Stimulated activated CD4-positive, alpha-beta T cell treated with anti-CD3 and anti-CD28 coated beads, TNF-alpha, amount 100 ng/mL, for 1 hour (primary cell): ENCODE measurements at places on chromosomes 7 and 10.

DNA sequence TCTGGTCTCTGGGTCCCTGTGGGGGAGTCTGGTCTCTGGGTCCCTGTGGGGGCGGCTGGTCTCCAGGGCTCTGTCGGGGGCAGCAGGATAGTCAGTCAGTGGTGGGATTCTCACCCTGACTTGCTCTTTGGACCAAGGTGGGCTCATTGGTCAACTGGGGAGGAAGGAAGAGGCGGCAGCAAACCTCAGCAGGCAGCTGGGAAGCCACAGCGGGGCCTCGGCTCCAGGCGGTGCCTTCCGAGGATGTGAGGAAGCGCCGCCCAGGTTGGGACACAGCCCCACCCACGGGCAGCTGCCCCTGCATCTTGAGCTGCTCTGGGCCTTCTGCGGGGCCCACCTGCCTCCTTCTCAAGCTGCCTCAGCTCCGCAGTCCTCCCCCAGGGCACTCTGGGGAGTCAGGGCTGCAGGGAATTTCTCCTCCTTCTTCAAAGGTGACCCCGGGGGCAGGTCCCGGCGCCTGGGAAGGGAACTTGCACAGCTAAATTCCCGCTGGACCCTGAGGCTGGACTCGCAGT, 20.4 kb upstream of the KNDC1 start:
- no peak for DNase-seq

GRCh38 chr7:392822-393221, 102.9 kb downstream of the FOXL3 start:
- no peak for DNase-seq

GRCh38 chr7:98640375-98640774, 23.3 kb downstream of the NPTX2 start:
- no peak for DNase-seq

DNA sequence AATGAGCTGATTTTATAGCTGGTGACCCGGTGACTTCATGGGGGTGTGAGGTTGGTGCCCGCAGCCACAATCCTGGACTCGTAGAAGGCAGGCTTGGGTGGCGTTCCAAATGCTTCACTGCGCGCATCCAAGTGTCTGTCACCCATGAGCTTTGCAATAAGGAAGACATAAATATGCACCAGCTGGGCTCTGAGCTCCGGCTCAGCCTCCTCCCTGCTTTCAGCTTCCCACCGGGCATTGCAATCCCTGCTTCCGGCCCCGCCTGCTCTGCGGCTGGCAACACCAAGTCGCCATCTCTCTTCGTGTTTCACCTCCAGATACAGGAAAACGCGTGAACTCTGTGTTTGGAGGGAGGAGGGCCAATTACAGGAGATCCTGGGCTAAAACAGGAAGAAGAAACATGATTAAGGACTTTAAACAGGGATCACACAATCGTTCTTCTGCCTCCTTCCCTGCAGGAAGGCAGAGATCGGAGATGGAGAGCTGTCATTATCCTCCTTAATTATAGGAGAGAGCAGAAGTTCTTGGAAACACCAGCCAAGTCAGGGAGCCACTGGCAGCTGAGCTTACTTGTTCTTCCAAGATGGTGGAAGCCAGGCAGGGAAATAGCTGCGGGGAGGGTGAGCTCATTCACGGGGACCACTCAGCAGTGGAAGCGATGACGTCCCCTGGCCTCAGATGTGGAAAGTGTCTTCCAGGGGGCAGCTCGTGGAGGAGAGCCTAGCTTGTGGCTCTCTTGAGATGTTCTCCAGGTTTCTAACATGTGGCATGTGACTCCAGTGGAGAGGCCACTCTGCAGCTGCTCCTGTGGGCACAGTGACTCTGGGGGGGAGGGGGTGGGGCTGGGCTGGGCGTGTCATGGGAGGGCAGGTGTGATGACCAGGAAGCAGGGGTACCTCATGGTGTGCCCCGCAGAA, 134.9 kb downstream of the CAMK1D start:
- DNase-seq = no peak

GRCh38 chr7:157551325-157552070, 214.7 kb downstream of the DNAJB6 start:
- no peak for DNase-seq

GRCh38 chr10:6195846-6196245, 6.9 kb upstream of the PFKFB3 start:
- no peak for DNase-seq

DNA sequence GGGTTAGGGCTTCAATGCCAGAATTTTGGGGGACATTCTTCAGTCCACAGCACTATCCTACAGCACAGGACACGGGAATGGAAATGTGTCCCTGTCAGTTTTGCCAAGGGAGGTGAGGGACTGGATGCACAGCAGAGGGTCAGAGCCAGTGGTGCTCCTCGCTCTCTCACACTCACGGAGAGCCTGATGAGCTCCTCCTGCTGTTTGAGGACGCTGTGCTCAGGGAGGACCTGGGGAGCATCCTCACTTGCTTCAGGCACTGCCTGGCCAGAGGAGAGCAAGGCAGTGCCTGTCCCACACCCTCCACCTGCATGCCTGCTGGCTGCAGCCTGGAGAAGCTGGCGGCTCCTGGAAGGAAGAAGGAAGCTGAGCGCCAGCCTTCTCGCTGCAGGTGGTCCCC, 58.6 kb downstream of the RAMP3 start:
- no peak for DNase-seq

GRCh38 chr7:94087664-94088352, 83.7 kb upstream of the BET1 start:
- no peak for DNase-seq

DNA sequence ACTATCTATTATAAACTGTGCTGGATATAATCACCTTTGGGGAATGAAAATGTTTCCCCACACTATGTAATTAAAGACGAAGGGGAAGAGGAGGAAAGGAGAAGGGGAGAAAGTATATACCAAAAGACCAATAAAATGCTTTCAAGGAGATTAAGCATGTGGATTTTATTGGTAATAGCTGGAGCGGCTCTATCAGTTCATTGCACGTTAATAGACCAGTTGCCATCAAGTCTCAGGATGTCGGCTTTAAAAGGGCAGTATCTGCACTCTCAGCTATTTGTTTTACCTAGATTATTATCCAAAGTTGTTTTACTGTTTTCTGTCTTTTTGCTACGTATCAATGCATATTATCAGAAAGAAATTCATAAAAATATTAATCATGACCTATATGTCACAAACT, 9.0 kb downstream of the ETV1 start:
- DNase-seq = no peak

GRCh38 chr10:620417-620816, 69.1 kb downstream of the DIP2C start:
- no peak for DNase-seq

DNA sequence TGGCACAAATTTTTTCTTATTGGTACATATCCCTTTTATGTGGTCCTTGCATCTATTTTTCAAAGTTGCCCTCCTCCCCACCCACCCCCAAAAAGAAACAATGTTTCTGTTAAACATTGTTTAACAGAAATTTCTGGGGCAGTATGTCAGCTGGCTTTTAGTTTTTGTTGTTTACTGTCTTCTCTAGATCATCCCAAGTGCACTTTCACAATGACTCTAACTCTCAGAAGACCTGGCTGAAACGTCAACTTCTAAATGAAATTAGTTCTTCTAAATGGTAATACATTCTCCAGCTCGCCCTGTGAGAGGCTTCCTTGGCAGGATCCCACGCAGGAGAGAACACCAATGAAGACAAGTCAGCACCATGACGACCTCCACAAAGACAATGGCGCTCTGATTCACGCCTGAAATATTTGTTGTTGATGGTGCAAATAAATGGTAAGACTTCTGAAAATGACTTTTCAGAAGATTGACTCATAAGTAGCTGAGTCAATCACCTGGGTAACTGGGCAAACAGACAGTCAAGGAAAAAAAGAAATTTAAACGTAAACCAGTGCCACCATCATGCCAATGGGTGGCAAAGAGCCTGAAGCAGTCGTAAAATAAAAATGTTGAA, 293.7 kb downstream of the FZD1 start:
- DNase-seq = no peak

DNA sequence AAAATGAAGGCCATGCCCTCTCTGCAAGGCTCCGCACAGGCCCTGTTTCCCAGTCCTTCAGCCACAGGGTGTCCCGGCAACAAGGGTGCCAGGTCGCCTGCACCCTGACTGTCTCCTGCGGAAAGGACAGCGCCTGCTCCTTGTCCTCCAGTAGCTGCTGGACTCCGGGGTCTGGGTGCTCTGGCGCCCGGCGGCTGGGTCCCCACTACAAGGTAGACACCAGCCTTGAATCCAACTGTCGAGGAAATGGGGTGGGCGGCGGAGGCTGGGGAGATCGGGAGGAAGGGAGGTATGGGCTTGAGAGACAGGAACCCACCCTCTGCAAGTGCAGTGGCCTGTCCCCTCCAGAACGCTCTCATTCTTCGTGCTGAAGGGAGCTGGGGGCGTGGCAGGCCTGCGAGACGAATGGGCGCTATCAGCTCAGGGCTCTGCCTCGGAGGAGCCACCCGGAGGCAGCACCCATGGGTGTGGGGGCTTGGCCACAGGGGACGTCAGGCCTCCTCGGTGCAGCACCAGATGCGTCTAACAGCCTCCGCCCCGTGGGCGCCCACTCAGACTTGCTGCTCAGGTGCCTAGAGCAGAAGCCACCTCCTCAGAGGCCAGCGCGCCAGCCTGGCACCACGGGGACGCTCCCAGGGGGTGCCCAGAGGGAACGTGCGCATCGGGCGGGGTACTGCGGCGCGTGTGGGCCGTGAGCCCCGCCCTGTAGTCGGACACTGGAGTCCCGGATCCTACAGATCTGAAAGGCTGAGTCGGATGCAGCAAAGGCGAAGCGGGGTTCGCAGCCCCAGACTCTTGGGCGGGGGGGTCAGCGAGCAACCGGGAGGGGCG, 15.6 kb downstream of the ADAM8 start:
- no peak for DNase-seq

DNA sequence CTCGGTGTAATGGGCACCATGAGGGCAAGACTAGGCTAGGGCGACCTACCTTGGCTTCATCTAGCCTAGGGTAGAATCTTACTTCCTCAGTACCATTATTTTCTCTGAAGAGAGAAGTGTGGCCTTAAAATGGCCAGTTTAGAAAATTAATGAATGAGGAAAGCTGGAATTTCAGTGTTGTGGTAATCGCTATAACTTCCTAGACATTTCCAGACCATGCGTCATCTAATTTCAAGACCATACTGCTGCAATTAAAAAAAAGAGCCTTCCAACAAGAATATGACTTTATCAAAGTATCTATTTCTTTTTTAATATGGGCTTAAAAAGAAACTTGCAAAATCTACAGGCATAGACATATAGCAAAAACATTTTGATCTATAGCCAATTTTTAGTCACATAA, 68.5 kb downstream of the CPVL start:
- DNase-seq = no peak

DNA sequence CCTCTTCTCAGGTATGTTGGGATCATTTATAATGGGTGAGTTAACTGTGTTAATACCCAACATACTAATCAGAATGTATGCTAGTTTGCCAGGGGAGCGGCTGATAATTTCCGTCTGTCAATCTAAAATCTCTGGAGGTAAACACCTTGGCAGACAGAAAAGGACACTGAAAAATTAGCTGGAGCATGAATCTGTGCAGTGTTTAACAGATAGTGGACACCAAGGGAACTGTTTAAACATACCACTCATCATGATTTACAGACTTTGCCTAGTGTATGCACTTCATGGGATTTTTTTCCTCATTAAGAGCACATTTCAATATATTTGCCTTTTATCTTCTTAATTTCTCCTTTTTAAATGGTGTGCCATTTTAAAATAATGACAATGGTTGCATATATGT, 68.2 kb downstream of the SLC13A1 start:
- DNase-seq = no peak

DNA sequence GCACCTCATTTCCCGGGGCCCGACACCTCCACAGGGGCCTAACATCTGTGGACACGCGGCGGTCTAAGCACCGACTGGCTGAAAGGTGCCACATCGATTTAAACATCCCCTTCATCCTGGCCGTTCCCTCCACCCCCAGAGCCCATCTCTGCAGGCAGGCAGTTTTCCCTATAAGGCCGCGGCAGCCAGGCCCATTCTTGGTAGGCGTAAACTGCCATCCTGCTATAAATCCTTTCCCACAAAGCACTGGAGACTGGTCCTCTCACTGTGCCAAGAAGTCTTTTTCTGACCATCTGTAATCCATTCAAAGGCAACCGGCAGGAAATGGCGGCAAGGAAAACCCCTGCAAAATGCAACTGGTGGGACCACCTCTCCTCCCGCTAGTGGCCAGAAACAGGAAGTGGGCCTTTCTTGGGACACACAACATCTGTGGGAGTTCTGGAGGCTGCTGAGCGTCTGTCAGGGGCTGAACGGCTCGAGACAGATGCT, 22.4 kb downstream of the ATXN7L1 start:
- DNase-seq = no peak

GRCh38 chr7:13850185-13850752, 139.2 kb downstream of the ETV1 start:
- peak; percentile 22 for DNase-seq

DNA sequence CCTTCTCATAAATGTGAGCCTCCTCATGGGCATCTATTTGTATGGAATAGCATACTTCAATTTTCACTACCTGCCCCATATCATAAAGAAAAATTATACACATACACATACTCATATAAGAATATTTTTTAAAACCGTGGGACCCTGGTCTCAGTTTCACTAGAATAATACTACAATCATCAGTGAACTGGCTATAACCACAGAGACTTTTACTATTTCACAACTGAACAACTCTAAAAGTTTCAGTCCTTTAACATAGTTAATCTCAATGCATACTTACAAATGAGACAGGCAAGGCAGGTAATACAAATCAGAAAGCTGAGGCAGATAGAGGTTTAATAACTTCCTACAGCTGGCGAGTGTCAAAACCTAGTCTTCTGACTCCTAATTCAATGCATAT, 83.1 kb downstream of the LRRN3 start:
- DNase-seq = no peak

DNA sequence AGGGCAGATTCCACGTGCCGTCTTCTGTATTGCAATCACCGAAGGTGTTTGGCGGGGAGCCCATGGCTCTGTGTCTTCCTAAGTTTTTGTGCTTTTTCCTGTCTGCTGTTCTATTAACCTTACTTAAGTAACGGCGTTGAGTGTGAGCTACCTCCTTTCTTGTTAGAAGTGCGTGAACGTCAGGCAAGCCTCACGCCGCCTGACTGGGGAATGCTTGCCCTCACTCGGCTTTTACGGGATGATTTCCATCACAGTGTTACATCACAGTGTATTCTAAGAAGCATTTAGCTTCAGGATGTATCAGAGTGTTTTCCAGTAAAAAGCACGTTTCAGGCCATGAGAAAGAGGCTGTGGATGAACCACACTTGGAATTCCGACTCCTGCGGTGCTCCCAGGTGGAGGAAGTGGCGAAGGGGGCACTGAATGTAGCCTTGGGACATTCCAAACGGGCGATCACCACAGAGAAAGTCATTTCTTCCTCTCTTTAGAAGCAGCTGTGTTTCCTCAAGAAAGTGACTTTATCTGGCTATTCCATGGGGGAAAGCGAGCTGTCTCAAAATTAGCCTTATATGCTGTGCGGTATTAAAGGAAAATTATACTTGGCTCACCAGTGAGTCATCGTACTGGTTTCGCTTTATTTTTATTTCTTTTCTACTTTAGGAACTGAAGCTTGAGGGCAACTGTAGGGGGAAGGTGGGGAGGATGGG, 290.7 kb downstream of the KLF6 start:
- no peak for DNase-seq
